ENCODE measurements at places on chromosomes 4 and X. TPM values are rescaled to one million over a fixed set of nuclear protein-coding genes. Genes with fewer than 3 reads are reported as not detected.

DNA sequence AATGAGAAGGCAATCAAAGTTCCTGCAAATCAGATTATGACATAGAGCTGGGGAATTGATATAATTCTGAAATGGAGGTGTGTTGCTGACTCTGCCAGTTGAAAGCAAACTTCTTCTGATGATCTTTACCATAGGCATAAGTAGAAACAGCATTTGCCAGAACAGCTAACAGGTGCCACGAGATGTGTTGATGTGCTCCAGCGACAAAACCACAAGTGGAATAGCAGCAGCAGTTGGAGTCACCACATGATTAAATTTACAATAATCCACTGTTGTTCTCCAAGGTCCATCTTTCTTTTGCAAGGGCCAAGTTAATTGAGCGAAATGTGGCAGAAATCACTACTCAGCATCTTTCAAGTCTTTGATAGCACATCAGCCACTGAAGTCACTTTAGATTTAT, 3.7 kb upstream of the OSTC start:
- no peak for DNase-seq

GRCh38 chrX:105543283-105543682, 279.1 kb upstream of the NRK start:
- no peak for DNase-seq

DNA sequence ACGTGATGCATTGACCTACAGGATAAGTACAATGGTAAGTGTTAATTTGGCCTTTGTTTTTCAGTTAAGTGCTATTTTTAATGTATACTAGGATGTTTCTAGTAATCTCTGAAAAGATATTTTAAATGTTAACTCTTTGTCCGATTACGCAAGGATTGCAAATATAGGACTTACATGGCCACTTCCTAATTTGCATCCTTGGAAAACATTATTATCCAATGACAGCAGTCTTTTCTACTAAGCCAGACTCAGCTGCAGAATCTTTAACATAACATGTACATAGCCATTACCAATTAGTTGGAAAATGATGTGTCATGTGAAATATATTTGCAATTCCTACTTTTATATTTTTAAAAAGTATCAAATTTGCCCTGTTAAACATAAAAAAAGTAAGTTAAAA, 124.7 kb downstream of the MID1 start:
- DNase-seq, result no peak

DNA sequence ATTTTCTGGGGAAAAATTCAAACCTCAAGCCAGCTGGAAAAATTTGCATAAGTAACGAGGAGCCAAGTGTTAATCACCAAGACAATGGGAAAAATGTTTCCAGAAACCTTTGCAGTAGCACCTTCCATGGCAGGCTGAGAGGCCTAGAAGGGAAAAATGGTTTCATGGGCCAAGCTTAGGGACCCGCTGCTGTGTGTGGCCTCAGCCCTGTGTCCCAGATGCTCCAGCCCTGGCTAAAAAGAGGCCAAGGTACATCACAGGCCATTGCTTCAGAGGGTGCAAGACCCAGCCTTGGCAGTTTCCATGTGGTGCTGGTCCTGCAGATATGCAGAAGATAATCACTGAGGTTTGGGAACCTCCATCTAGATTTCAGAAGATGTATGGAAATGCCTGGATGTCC, 98.3 kb upstream of the NWD2 start:
- no peak for DNase-seq

GRCh38 chr4:185683222-185683621, 128.8 kb downstream of the SORBS2 start:
- DNase-seq, result no peak

GRCh38 chr4:14415146-14415545, 587.1 kb upstream of the CPEB2 start:
- no peak for DNase-seq

The HELT gene
- total RNA-seq, result not detected

- DNase-seq, result no peak
Measured at GRCh38 chr4:21191317-21191716, 491.1 kb downstream of the PACRGL start.

DNA sequence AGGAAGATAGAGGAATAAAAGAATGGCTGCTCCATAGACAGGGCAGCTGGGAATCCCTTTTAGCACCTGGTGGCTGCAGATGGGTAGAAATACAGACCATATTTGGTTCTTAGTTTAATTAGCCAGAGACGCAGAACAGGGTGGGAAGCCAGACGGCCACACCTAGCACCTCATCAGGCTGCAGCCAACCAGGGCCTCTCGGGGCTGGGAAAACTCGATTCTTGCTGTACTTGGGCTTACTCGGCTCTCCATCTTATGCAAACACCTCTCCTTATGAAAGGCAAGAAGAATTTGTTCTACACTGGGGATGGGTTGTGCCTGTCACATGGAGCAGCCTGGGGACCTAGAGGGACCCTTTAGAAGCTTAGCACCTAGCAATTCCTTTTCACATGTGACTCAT, 19.7 kb downstream of the IRAK1 start:
- no peak for DNase-seq

- DNase-seq, result no peak
Measured at GRCh38 chr4:4849106-4849505, 10.4 kb upstream of the MSX1 start.

- DNase-seq, result no peak
Measured at GRCh38 chr4:98728871-98729270, 70.5 kb upstream of the TSPAN5 start.

GRCh38 chr4:10715696-10716095, 31.1 kb upstream of the CLNK start:
- no peak for DNase-seq

The FAM184B gene
- total RNA-seq, result 0.16 TPM

The CPZ gene
- total RNA-seq, result not detected

DNA sequence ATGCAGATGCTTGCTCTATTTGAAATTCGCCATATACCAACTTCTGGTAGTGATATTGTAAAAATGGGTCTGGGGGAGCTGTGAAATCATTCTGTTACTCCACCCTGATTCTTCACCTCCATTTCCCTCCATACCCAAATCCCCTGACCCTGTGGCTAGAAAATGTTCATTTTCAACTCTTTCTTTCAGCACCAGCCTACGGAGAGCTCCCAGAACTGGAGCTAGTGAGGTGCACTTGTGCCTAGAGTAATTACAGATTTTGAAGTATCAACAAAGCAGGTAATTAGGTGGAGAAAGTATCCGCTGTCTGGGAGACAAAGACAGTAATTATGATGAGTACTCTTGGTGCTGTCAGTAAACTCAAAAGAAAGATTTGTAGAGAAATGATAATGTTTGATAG, 8.1 kb downstream of the ARHGAP36 start:
- DNase-seq, result no peak

The IL21 gene
- total RNA-seq, result not detected

The PDLIM5 gene
- total RNA-seq, result 72.5 TPM

The BTC gene
- 0.14 TPM for total RNA-seq

DNA sequence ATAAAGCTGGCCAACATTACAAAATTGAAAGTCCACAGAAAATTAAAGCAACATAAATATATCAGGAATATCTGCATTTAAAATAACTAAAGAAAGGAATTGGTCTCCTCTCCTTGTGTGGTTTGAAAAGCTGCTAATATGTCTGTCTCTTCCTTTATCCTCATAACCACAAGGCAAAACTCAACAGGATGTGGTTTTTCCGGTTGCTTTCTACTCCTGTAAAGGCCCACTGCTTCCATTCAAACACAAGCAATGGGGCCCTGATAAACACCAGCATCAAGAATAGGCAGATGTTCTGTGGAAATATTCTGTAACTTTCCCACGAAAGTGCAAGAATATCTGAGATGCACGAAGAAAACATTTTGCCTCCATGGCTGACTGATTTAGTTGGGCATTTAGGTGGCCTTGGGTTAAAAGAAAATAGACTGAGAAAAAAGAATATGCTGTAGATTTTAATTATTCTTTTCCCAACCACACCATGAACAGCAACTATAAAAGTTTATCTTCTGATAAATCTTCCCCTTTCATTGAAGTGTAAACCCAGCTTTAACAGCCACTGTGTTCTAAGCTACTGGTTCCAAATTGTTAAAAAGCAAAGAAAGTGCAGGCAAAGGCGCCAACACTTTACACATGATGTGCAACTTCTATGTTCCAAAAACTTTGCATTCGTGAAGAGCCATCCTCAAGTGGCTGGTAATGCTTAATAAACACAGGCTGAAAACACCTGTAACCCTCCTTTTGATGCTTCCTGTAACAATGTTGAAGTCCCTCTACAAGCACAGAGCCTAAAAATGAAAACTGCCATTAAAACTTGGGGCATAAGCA, 50.5 kb upstream of the NDST3 start:
- no peak for DNase-seq

- no peak for DNase-seq
Measured at GRCh38 chr4:101801958-101802357, 11.4 kb downstream of the BANK1 start.

- DNase-seq, result no peak
Measured at GRCh38 chrX:19563746-19564145, 48.4 kb upstream of the MAP3K15 start.

DNA sequence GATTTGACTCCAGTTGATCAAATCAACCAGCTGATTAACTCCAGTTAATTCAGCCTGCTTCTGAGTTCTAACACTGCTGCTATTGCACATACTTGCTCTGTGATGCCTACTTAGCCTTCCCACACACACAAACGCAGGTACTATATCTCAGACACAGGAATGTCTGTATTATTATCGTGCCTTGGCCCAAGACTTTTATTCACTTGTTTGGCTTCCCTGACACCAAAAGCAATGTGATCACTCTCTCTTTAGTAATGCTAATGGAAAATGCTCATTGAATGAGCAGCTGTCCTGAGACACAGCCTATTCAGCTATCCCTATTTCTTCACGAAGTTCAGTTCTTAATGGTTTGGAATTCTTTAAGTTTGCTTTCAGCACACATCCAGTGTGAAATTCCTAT, 356.4 kb upstream of the CXorf51A start:
- DNase-seq, result no peak

DNA sequence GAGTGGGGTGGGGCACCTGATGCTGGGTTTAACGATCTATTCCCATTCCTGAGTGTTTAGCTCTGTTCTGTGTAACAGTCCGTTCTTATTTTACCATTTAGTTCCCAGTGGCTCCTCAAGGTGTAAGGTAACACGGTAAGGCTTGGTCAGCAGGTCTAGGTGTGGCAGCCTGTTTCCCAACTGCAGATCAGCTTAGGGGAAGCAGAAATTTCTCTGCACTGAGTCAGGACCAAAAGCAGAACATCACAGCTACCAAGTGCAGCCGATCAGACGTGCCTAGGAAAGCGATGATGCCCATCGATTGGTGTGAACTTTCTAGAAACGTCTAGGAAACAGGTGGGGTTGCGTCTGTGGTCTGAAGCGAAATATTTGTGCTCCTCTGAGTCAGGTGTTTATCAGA, 240.1 kb downstream of the STIM2 start:
- no peak for DNase-seq

DNA sequence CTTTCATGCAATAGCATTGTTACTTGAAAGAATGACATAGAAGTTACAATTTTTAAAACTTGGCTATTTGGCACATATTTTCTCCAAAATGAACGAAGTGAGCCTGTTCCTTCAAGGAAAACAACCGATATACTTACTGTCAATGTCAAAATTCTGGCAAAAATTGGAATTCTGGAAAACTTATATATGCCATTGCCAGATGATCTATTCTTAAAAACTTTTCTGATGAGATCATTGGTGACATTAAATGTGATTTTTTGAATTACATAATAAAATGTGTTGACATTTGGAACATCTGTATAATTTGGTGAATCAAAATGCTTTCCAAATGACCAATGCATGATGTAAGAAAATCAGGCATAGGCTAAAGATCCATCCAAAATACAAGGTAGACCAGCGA, 209.0 kb downstream of the SCFD2 start:
- no peak for DNase-seq

DNA sequence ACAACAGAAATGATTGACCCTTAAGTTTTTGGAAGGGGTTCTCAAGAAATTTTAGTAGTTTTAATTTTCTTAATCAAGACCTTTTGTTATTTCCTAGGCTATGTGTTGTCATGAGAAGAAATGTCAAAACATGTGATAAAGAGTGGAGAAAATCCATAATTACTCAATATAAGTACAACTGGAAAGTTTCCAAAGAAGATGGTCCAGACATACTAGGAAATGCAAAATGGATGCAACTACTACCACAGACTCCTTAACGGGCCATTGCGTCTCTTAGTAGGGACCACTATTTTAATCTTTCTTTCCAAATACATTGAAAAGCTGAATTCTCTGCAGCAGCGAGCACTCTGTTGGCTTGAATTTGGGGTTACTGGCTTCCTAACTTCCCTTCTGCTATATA, 148.8 kb downstream of the NWD2 start:
- DNase-seq, result no peak

DNA sequence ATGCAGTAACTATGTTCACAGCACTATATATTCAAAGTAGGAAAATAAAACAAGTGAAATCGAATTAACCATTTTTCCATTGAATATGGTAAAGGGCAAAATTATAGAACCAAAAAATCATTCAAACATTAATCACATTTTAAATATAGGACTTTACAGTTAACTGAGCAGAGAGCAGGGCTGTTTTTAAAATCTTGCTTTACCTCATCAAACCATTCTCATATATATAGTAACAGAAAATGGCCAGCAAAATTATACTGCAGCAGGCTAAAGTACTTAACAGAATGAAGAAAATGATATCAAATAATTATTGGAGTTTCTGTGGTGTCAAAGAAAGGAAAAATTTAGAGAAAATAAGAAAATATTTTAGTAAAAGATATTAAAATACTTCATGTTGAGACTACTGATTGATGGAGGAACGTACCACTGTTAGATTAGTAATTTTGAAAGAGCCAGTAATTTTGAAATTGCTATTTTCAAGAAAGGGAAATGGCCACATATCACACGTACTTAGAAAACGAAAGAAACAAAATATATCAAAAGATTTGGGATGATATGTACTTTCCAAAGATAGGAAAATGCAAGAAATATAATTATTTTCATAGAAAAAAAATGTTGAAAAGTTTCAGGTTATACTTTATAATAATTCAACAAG, 813.7 kb downstream of the DMD start:
- no peak for DNase-seq

DNA sequence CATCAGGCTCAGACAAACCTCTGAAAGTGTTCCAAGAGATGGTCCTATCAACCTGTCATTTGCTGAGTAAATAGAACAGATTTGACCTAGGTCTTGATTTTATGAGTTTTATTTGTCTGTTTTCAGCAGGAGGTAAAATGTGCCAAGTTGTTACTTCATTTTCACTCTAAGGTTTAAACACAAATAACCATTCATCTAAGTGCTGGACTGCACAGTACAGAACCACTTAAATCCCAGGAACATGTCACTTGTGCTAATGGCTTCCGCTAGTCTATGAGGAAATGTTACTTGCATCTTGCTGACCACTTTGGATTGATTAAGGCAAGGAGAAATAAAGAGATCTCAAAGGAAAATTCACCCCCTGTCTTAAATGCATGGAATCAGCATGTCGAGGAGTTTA, 660.7 kb downstream of the SMARCA1 start:
- DNase-seq, result no peak

The EFHC2 gene
- total RNA-seq, result 1.2 TPM

DNA sequence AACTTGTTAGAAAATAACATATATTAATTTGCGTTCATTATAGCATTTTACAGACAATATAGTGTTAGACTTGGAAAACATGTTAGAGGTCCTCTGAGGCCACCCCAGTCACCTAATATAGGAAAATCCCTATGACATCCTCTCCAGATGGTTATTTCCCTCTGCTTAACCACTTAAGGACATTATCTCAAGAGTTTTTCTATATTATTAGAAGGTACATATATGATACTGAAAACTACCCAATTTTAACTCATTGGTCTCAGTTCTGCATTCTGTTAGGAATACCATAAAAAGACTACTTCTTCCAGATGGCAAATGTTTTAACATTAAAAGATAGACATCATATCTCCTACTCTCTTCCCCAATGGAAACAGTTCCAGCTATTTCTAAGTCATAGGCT, 21.4 kb downstream of the PTPN13 start:
- no peak for DNase-seq

The NCAPG gene
- 79.6 TPM for total RNA-seq
